ENCODE measurements at places on chromosomes 6 and 20. TPM values are rescaled to one million over a fixed set of nuclear protein-coding genes. Genes with fewer than 3 reads are reported as not detected.

AVP gene
- total RNA-seq, result not detected

- H3K36me3 ChIP-seq, result no peaks in the 10 kb centered on the region
- DNase-seq, result no peak
- no peaks in the 10 kb centered on the region for H3K27me3 ChIP-seq
Measured at GRCh38 chr6:162873537-162873936, 145.8 kb downstream of the PACRG start.

RIMS1 gene
- total RNA-seq, result not detected

GRCh38 chr6:93183531-93183972 lies 235.8 kb downstream of the EPHA7 start:
- no peaks in the 10 kb centered on the region for H3K4me1 ChIP-seq
- no peak for DNase-seq
- H3K27me3 ChIP-seq, result no peaks in the 10 kb centered on the region
- no peak overlapping the region for H3K4me3 ChIP-seq

GRCh38 chr6:51057296-51057695 lies 238.6 kb downstream of the TFAP2B start:
- H3K27me3 ChIP-seq, result no peaks in the 10 kb centered on the region
- no peak overlapping the region for H3K4me3 ChIP-seq
- no peak for DNase-seq

GRCh38 chr6:44158770-44159228 lies at the start of gene CAPN11:
TSS of gene CAPN11 (plus strand) at chr6:44158820. CDS start at chr6:44158849, 29 bp downstream.
- peaks cover 2% of the 10 kb centered on the region for H3K27me3 ChIP-seq
- H3K36me3 ChIP-seq, result peaks cover 1% of the 10 kb centered on the region
- no peaks in the 10 kb centered on the region for H3K4me1 ChIP-seq
- H3K4me3 ChIP-seq, result no peak within 1 kb of the TSS
- DNase-seq, result no peak

CNKSR3 gene
- total RNA-seq, result 26.8 TPM

DNA sequence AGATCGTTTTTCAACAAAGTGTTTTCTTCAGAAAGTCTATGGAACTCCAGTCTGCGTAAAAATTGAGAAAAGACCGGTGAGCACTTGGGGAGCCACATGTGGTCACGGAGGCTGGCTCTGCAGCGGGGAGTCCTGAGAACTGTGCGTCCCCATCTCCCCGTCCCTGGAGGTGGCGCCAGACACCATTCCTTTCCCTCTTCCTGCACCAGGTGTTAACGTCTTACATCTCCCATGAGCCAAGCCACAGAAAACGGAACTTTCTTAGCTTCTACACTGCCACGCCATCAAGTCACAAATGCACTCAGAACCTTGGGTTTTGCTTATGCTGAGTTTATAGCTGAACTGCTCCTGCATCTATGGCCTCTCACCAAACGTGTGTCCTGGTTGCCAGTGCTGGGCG lies 62.6 kb downstream of the GINS1 start:
- H3K4me3 ChIP-seq, result no peak overlapping the region
- no peaks in the 10 kb centered on the region for H3K4me1 ChIP-seq
- peak; percentile 56 for DNase-seq
- H3K27me3 ChIP-seq, result no peaks in the 10 kb centered on the region
- H3K36me3 ChIP-seq, result peaks cover 4% of the 10 kb centered on the region

KDM1B gene
- total RNA-seq, result 21.8 TPM

PGC gene
- not detected for total RNA-seq

ADA gene
- total RNA-seq, result 21.0 TPM

DNA sequence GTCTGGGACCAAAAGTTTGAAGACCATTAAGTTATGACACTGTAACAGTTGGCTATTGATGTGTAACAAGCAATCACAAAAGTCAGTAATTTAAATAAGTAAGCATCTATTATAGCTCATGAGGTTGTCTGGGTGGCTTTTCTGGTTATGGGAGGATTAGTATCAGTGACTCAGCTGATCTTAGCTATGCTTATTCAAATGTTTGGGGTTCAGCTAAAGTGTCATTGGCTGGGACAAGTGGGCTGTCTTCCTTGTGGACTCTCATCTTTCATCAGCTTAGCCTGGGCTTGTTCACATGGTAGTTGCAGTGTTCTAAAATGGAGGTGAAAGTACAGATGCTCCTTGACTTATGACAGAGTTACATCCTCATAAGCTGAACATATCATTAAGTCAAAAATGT lies 74.6 kb upstream of the LAMP5 start:
- no peaks in the 10 kb centered on the region for H3K4me1 ChIP-seq
- no peak overlapping the region for H3K4me3 ChIP-seq
- H3K27ac ChIP-seq, result no peak overlapping the region
- no peaks in the 10 kb centered on the region for H3K27me3 ChIP-seq
- no peaks in the 10 kb centered on the region for H3K36me3 ChIP-seq
